ENCODE measurements at places on chromosomes 2 and 18.

DNA sequence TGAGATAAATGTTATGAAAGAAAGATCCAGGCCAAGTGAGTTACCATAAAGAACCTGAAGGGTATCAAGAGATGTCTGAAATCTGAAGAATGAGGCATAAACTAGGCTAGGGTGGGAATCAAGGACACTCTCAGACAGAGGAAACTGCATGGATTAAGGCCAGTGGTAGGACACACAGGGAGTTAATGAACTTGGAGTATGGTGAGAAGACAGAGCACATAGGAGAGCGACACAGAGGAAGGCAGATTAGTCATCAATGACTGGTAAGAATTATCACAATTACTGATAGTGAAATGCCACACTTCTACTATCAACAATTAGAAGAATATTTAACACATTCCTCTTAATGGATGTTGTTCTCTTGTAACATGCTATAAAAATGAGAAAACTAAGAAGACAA lies 76.9 kb downstream of the TTC21B start:
- DNase-seq, result no peak

DNA sequence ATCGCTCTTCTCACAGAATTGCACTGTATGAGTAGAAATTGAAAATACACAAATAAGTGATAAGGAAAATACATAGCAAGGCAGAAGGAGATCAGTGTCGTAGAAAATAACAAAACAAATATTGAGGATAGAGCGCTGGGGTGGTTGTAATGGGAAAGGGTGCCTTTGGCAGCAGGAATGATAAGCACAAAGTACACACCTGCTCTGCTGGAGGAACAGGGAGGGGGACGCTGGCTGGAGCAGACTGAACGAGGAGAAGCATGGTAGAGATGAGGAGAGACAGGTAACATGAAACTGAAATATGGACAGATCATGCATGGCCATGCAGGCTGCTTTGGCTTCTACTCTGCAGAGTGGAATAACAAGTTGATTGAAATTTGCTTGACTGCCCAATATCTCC lies 181.2 kb upstream of the FSHR start:
- DNase-seq, result no peak

DNA sequence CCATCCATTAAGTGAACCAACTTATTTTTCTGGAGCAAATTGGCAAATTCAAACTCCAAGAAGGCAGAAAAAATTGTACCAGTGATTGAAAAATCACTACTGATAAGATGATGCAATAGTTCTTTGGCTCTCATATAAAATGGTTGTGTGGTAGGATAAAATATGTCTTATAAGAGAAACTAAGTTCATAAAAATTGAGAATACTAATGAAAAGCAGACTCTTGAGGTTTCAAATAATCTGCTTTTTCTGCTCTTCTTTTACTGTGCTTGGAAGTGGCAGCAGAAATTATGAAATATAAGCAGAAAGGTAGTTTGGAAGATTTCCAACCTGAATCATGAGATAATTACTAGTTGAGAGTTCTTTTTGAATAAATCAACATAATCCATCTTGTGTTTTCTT lies 61.9 kb downstream of the PPP1R1C start:
- no peak for DNase-seq

DNA sequence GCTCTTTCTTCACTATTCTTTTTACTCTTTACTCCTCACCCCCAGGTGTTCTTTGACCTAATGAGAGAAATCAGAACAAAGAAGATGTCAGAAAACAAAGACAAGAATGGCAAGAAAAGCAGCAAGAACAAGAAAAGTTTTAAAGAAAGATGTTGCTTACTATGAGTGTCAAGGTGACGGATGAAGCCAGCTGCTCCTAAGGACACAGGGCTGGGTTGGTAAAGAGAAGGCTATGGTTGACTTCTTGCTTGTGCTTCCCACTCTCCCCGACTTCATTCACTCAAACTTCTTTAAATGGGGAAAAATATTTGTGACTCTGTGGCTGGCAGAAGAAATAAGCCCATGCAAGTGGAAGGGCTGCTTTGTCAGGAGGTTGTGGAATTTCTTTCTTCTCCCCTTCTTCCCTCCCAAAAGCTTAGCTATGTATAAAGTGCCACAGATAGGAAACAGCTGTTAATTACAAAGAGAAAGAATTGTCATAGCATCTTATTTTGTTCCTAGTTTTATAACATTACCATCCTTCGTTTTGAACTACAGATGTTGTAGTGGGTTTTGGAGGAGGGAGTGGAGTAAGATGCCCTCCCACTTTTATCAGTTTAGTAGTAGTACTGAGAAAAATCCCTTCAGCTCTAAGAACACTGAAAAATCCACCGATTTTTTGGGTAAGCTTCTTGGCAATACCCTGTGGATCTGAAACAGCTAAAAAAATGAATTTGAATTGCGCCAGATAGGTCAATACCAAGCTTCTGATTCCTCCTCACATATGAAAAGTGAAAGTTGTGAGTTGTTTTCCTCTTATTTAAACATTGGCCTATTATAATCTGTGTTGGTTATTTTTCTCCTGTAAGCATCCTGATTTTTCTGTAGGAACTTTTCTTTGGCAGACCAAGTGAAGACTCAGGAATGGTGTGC lies 40.7 kb downstream of the RALB start:
- DNase-seq, result no peak
